ENCODE measurements at places on chromosomes 5 and 9.

GRCh38 chr5:66739951-66740350 lies 143.8 kb downstream of the MAST4 start:
- no peak for DNase-seq

DNA sequence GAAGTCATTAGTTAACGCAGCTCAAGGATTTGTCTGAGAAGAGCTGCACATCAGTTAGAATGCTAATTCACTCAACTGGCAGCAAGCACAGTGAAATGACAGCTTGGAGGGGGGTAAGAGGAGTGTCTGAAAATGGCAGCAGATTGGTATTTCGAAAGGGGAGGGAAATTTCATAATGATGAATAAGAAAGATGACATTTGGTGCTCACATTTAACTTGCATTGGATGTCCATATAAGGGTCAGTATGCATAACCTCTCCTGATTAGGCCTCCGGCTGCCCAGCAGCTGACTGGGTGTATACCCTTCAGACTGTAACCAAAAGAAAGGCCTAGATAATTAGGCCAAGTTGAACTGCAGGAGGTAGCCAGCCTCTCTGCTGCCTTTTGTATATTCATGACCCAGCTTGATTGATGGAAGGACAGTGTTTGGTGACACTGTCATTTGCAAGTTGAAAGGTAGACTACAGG lies 131.0 kb downstream of the PBX3 start:
- DNase-seq = no peak

GRCh38 chr9:128340691-128341434 lies 536 bp downstream of the SLC27A4 start:
- no peak for DNase-seq

GRCh38 chr9:110545705-110546104 lies 33.8 kb downstream of the SVEP1 start:
- no peak for DNase-seq

DNA sequence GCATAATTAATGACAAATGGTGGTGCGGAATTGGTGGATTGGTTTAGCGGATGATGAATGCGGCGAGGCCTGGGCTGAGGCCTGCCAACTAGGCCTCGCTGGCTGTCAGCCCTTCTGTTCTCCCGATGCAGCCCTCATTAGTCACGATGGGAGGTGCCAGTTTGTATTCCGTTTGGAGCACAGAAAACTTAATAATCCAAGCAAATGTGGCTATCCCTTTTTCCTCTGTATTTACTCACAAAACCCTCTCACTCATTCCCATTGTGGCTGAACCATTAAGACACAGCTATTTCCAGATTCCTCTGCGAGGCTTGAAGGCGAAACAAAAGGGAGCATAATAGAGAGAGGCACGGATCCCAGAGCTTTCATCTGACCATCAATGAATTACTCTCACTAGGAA lies 114.3 kb downstream of the MVB12B start:
- no peak for DNase-seq

GRCh38 chr9:129713402-129713679 lies 39.5 kb downstream of the PTGES start:
- DNase-seq = no peak

- DNase-seq = no peak
Measured at GRCh38 chr5:78793907-78794662, 145.5 kb upstream of the LHFPL2 start.

DNA sequence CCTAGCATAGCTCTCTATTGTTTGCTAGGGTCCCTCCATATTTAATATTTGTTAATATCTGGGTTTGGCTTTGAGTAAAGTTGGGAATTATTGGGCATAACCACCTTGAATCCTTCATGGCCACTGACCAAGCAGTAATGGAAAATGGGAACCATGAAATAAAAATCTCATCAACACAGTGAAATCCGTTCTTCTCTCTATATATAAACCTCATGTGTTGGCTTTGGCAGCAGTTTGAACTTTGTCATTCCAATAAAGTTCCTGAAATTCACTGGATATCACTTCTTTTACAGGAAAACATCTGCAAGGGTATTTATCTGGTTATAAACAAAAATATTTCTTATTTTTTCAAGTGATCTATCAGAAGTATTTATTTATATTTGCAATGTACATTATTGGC lies 93.0 kb upstream of the MPDZ start:
- DNase-seq = no peak

GRCh38 chr9:37758747-37759146 lies 5.1 kb downstream of the TRMT10B start:
- DNase-seq = no peak

GRCh38 chr9:85723215-85723614 lies 18.5 kb downstream of the AGTPBP1 start:
- no peak for DNase-seq

GRCh38 chr5:73388740-73389139 lies 59.8 kb downstream of the FOXD1 start:
- no peak for DNase-seq

DNA sequence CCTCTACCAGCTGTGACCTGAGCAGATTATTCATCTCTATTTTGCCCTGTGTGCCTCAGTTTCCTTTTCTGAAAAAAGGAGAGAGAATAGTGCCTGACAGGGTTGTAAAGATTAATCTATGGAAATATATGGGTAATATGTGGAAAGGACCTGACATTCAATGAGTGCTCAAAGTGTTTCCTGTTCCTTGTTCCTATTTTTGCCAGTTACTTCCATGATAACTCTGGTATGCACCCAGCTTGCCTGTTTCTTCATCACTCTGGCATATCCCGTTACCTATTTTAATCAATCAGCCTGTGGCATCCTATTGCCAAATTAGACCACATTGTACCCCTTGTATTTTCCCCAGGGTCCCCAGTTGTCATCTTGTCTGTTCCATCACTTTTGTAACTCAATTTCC lies 3.6 kb upstream of the ARAP3 start:
- DNase-seq = no peak

DNA sequence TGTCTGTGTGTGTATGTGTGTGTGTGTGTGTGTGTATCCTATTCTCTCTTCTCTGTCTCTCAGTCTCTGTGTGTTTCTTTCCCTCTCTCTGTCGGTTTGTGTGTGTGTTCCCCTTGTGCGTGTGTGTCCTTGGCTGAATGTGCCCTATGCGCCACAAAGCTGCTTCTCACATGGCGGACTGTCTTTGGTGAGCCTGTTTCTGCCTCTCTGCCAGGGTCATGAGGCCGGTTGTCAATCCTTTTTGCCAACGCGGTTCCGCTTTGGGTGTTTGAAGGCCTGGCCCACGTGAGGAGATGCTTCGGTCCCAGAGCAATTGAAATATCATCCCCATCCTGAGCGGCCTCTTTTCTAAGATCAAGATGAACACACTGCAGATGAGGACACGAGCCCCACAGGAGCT lies 476.0 kb downstream of the SPATA31A7 start:
- no peak for DNase-seq

DNA sequence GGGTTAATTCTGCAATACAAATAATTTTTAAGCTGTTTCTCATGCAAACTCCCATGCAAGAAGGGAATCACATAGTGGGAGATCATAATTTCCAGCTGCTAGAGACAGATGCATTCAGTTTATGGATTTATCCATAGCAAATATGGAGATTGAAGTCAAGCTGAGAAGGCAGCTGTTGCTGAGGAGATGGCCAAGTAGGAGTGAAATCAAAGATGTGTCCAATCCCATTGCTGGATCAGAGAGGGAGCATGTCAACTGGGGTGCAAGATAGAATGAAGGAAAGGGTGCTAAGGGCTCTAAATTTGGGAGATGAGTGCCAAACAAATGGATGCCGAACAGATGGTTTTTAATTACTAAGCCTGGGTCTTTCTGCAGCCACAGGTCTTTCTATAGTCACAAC lies 504.5 kb downstream of the NFIB start:
- DNase-seq = no peak

DNA sequence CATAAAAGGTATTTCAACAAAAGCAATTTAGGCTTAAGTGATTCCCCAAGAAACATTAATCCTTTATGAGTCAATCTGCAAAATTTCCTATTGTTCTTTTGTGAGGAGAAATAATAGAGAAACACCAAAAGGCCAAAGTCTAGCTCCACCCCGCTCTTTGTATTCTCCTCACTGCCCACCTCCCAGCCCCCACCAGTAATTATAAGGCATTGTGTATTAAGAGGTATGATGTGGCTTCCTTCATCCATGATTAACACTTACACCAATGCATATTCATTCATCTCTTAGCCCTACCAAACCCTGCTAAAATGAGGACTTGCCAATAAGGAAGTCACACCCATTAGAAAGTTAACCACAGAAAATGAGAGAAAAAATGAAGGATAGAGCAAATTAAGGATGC lies 105.3 kb upstream of the SPATA31D4 start:
- no peak for DNase-seq

GRCh38 chr5:143748516-143748915 lies 63.4 kb upstream of the HMHB1 start:
- DNase-seq = no peak

DNA sequence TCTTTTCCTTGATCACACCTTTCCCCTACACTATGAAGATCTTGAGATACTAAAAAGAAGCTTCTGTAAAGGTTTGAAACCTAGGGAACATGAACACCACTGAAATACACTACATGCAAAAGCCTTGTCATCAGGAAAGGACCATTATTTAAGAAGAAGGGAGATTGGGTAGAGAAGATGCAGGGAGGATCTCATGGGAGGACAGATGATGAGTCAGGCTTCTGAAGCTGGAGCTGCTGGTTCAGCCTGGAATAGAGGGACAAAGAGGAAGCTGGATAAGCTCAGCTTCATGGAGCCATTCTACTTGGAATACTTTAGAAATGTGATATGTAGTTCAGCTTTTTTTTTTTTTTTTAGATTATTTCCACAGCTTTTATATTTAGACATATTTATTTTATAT lies 169.8 kb downstream of the MAN2A1 start:
- no peak for DNase-seq

DNA sequence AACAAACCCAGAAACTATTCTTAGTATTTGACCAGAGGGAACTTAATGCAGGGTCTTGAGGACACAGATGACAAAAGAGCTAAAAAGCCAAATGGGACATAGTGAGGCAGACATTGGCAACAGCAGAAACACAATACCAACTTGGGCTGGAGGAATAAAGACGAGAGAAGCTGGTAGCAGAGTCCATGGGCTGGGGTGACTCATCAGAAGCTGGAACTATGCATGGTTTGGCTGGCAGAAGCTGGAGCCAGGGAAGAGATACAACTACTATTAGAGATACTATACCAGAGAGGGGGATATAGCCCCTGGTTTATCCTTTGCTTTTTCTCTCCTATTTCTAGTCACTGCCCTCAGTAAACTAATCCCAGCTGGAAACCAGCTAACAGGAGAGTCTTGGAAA lies 29.2 kb upstream of the DPYSL3 start:
- no peak for DNase-seq

DNA sequence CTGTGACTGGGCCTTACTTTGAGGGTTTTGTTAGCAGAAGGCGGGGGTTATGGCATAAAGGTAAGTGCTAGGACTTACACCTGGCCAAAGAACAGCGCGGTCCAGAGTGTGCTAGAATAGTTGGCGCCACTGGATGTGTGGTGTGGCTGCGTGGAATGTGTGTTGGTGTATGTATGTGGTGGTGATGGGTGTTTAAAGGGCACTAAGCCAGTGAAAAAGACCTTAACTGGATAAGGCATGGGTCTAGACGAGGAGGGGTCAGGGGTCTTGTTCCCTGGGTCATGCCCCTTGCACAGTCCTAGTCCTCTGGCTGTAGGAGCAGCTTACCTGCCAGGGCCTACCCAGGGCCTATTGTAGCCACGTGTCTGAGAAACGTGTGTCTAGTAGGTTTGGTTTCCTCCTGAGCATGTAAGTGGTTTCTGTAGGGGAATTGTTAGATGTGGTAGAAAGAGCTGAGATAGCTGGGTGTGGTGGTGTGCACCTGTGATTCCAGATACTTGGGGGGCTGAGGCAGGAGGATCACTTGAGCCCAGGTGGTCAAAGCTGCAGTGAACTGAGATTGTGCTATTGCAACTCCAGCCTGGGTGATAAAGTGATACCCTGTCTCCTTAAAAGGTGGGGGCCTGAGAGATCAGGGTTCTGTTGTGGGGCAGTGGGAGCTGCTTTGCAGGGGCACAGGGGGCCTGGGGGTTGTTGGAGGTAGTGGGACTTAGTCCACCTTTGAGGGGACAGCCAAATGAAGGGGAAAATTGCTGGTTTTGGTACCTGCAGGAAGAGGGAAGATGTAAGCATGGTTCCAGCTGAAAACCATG lies 55.2 kb downstream of the HSPA4 start:
- no peak for DNase-seq

- DNase-seq = no peak
Measured at GRCh38 chr9:106700676-106701075, 162.3 kb upstream of the ZNF462 start.

DNA sequence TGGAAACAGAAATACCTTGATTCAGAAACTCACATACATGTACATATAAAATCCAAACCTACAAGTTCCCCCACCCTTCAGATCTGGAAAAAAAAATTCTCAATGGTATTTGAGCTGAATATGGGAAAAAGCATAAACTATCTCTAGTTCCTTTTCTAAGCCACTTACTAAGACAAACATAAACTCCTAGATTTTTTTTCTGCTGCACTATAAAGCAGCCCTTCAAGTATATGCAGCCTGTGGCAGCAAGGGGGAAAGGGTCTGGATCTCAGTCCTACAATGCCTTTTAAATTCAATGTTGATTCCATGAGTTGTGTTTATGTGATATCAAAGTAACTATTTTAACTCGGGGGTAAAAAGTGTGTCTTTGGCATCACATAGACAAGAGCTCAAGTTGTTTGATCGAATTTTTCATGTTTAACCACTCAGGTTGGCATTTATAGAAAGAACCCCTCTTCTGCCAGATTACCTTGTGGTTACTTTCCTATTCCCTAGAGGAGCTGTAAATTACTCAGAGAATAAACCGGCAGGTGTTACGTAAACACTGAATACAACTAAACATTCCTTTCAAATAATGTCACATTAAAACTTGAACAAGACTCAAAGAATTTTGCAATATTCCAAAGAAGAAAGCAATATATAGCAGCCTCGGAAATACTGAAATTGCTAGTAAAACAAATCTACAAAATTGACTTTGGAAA lies 91.8 kb upstream of the FER start:
- no peak for DNase-seq

GRCh38 chr5:2190549-2190948 lies 307.8 kb upstream of the IRX4 start:
- DNase-seq = no peak

DNA sequence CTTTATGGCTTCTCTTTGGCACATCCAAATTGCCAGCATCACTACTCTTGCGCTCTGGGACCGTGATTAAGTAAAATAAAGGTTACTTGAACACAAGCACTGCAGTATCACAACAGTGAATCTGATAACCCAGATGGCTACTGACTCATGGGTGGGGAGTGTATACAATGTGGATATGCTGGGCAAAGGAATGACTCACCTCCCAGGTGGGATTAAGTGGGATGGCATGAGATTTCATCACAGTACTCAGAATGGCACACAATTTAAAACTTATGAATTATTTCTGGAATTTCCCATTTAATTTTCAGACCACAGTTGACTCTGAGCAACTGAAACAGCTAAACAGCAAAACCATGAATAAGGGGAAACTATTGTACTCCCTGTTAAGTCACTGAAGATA lies 4.3 kb downstream of the GFM2 start:
- DNase-seq = no peak

DNA sequence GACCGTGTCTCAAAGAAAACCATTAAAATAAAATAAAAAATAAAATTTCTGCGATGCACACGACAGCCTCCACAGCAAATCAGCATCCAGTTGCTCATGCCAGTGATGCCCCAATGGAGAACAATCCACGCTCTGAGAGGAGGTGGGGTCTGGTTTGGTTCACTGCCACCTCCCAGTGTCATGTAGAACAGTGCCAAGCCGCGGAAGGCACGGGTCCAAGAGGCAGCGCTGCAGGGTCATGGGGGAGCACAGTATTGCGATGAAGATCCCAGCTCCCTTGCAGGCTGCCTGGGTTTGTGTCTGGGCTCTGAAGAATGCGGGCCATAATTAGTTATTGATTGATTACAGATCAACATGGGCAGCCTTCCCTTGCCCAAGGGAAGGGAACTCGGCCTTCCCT lies 6.1 kb upstream of the CACFD1 start:
- DNase-seq = no peak

All from NCI-H2081 treated with DMSO at 0.1 percent for 48 hours (cell line).